ENCODE measurements at places on chromosomes 1 and 21.

DNA sequence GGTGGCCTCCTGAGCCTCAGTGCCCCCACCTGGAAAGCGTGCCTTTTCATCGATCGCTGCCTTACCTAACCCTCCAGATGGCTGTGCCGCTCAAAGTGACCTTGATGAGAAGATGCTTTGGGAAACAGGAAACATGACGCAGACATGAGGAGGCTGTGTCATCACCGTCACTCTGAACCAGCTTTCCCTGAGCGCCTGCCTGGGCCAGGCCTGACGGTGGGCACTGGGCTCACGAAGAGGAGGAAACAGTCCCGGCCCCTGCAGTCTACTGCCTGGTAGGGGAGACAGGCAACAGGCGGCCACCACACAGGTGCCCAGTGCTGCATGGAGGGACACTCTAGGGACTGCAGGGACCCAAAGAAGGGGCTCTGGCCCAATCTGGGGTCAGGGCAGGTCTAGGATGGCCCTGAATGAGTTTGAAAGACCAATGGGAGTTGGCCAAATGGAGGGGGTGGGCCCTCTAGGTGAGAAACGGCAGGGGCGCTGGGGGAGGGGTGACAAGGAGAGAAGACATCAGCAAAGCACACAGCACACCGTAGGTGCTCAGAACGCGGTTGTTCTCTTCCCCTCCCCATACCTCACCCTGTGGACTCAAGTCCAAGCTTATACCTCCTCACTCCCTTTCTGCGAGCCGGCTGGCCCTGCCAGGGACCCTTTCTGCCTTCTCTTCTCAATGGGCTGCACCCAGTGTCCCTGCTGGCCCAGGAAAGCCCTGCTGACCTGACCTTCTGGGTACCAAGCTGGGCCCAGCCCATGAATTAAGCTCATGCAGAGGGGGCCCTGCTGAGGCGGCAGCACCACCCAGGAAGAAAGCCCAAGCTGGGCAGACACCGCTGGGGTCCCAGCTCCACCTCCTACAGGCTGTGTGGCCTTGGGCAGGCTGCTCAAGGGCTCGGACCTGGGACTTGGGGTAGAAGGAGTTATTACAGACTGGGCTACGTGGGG lies 44.9 kb downstream of the GLIS1 start:
- no peaks in the 10 kb centered on the region for H3K27me3 ChIP-seq
- no peaks in the 10 kb centered on the region for H3K36me3 ChIP-seq
- no peaks in the 10 kb centered on the region for H3K4me1 ChIP-seq
- no peak overlapping the region for H3K4me3 ChIP-seq
- no peak for DNase-seq

DNA sequence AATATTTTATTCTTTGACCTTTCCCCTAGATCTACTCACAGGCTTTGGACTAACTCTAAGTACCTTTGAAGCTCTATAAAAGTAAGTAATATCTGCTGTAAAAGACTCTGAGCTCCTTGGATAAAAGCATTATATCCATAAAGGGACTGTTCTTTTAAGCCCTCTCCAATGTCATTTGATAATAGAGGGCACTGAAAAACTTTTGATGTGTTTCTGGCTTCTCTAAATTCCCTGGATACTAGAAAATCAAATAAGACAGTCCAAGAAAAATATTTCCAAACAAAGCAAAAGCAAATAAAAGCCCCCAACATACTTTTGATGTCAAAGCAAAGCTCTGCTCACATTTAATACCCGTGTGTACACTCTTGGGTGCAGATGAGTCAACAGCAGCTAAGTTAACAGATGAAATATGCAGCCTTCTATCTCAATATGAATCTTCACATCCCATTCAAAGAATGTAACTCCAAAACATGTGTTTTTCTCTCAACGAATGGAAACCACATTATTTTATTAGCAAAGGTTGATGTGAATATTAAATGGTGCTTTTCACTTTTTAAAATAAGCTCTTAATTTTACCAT lies 230.3 kb downstream of the CENPF start:
- DNase-seq: no peak
- no peak overlapping the region for H3K27ac ChIP-seq
- peaks cover 8% of the 10 kb centered on the region for H3K27me3 ChIP-seq
- no peaks in the 10 kb centered on the region for H3K4me1 ChIP-seq

DNA sequence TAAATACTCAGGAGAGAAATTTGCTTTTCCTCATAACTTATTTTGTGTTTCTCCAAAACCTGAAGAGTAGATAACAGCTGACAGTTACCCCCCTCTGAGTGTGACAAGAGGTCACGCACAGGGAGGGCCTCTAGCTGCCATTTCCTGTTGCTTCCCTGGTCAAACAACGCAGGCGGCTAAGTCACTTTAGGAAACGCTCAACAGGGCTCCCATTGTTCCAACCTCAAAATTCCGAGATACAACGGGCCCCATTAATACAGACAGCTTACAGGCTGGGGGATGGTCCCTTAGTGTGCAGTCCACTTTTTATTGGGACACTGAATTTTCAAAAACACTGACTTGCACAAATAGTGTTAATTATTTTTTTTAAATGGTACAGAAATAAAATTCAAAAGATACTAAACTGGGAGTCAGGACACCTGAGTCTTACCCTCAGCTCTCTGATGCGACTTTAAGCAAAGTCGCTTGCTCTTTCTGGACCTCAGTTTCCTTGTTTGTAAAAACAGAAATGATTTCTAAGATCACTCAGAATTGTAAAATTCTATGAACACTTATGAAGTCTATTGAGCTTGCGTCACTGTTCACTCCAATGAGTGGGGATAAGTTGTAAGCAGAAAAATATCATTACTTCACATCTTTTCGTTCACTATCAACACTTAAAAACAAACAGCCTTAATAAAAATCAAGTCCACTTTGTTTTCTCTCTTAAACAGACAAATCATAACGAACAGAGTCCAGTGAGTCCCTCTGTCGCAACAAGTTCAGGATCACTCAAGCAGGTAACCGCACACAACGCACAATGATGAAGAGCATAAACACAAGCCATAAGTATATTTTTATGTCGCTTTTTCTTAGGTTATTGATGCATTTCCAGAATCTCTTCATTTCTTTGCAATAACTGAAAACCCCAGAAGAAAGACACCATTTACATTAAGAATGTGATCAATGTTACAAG lies 13.5 kb downstream of the LZIC start:
- H3K4me1 ChIP-seq: peaks cover 1% of the 10 kb centered on the region
- no peaks in the 10 kb centered on the region for H3K27me3 ChIP-seq
- H3K4me3 ChIP-seq: no peak overlapping the region
- no peaks in the 10 kb centered on the region for H3K36me3 ChIP-seq

- no peak overlapping the region for H3K4me3 ChIP-seq
- H3K4me1 ChIP-seq: peaks cover 82% of the 10 kb centered on the region
- H3K27me3 ChIP-seq: no peaks in the 10 kb centered on the region
- no peak for DNase-seq
- H3K36me3 ChIP-seq: peaks cover 6% of the 10 kb centered on the region
These were observed 17.7 kb downstream of the DHRS3 start for GRCh38 chr1:12600335-12600734.
